Bronchial smooth muscle cell (primary cell): ENCODE measurements at places on chromosomes 2 and 18. TPM values are rescaled to one million over a fixed set of nuclear protein-coding genes. Genes with fewer than 3 reads are reported as not detected.

The HJURP gene
- total RNA-seq, result 0.26 and 3.0 TPM in 2 replicates

The UPP2 gene
- 0.09 TPM in 1 of 2 replicates, not detected in the other for total RNA-seq

The FAM110C gene
- total RNA-seq, result not detected in 2 replicates

The MYOM1 gene
- 0.95 and 1.7 TPM in 2 replicates for total RNA-seq

The CELF4 gene
- total RNA-seq, result not detected in 2 replicates

The MAB21L4 gene
- total RNA-seq, result not detected in 2 replicates

The FAM124B gene
- total RNA-seq, result under 0.01 and 0.16 TPM in 2 replicates

The FLACC1 gene
- total RNA-seq, result 0.43 and 1.3 TPM in 2 replicates

The RAB17 gene
- total RNA-seq, result 0.17 and 0.47 TPM in 2 replicates

The IL36G gene
- total RNA-seq, result not detected in 2 replicates

The MLPH gene
- total RNA-seq, result 2.8 and 5.4 TPM in 2 replicates

The KIAA2012 gene
- total RNA-seq, result not detected in 2 replicates

The PSMA8 gene
- total RNA-seq, result not detected in 2 replicates
